Upper lobe of right lung (tissue), 1 donor: ENCODE measurements at places on chromosomes 4 and X. TPM values are rescaled to one million over a fixed set of nuclear protein-coding genes. Genes with fewer than 3 reads are reported as not detected.

DNA sequence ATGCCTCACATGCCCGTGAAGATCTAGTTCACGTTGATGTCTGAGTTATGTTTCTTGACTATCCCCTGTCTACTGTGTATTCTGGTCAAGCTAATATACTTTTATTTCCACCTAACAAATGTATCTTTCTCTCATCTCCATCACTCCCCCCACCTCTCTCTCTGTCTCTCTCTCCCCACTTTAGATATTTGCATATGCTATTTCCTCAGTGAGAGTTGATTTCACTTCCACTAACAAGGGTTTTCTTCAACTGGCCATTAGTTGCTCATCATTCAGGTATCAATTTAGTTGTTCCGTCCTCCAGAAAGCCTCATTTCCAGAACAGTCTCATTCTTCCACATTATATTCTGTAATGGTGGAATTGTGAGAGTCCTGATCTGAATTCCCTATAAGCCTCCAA is 1777.8 kb upstream of the TENM3 start:
- no peaks in the 10 kb centered on the region for H3K4me1 ChIP-seq
- no peak overlapping the region for H3K27ac ChIP-seq
- no peak for DNase-seq
- H3K4me3 ChIP-seq: no peak overlapping the region

- H3K4me3 ChIP-seq: no peak overlapping the region
- no peaks in the 10 kb centered on the region for H3K36me3 ChIP-seq
- H3K27me3 ChIP-seq: no peaks in the 10 kb centered on the region
- no peak overlapping the region for H3K27ac ChIP-seq
- no peaks in the 10 kb centered on the region for H3K4me1 ChIP-seq
- DNase-seq: no peak
Measured at GRCh38 chrX:40496728-40497127, 84.0 kb upstream of the ATP6AP2 start.

Gene TEX13B
- total RNA-seq: not detected

DNA sequence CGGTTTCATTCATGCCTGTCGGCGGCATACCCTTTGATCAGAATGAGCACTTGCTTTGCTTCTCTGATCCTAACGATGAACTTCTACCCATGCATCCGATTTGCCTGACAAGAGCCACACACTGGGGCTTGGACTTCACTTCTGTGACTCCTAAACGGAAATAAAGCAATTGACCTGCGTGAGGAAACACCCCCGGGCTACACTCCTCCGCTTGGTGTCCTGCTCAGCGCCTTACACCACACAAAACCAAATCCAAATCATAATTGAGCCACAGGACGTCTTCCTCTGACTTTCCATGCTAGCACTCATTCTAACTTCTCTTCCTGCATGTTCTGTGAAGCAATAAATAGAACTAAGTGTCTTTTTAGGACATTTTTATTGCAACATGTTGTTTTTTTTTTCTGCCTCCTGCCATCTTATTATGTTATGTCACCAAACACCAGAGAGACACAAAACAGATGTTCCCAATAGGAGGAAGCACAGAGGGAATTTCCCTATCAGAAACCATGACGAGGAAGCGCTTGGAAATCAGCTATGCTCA is 110.8 kb upstream of the FAM9B start:
- peak; percentile 37 for DNase-seq
- H3K27me3 ChIP-seq: no peaks in the 10 kb centered on the region
- no peak overlapping the region for H3K27ac ChIP-seq
- no peak overlapping the region for H3K4me3 ChIP-seq
- H3K4me1 ChIP-seq: no peaks in the 10 kb centered on the region

DNA sequence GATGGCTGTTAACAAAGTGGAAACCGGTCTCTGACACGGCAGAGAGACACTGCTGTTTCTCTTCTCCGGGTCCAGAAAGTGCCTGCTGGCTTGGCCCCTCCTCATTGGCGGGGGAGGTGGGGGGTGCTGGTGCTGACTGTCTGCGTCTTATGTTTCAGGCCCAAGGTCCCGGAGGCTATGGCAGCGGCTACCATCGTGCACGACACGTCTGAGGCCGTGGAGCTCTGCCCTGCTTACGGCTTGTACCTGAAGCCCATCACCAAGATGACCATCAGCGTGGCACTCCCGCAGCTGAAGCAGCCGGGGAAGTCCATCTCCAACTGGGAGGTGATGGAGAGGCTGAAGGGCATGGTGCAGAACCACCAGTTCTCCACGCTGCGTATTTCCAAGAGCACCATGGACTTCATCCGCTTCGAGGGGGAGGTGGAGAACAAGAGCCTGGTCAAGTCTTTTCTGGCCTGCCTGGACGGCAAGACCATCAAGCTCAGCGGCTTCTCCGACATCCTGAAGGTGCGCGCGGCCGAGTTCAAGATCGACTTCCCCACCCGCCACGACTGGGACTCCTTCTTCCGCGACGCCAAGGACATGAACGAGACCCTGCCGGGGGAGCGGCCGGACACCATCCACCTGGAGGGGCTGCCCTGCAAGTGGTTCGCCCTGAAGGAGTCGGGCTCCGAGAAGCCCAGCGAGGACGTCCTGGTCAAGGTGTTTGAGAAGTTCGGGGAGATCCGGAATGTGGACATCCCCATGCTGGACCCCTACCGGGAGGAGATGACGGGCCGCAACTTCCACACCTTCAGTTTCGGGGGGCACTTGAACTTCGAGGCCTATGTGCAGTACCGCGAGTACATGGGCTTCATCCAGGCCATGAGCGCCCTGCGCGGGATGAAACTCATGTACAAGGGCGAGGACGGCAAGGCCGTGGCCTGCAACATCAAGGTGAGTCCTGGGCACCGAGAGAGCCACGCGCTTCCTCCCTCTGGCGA is 2.2 kb downstream of the AKAP17A start:
- H3K4me3 ChIP-seq: peak overlapping the region; percentile 79
- peaks cover 52% of the 10 kb centered on the region for H3K36me3 ChIP-seq
- H3K27ac ChIP-seq: no peak overlapping the region
- H3K27me3 ChIP-seq: no peaks in the 10 kb centered on the region
- DNase-seq: peak; percentile 63
- H3K4me1 ChIP-seq: peaks cover 15% of the 10 kb centered on the region

Gene PAGE4
- not detected for total RNA-seq

DNA sequence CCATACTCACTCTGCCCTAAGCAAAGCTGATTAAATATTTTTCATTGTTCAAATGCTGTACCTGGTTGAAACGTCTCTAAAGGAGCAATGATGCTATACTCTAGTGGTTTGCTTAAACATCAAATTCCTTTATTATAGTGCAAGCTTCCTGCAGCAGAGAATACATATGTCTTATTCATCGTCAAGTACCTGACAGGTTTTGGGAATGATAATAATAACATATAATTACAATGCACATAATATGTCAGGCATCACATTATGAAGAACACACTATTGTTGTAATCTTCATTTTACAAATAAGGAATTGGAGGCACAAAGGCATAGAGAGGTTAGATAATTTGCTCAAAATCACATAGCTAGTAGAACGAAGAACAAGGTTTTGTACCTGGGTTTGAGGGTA is 151.6 kb downstream of the GRIA2 start:
- no peak for DNase-seq
- no peak overlapping the region for H3K4me3 ChIP-seq
- H3K4me1 ChIP-seq: no peaks in the 10 kb centered on the region

GRCh38 chr4:140052050-140052449 is 101.9 kb downstream of the MAML3 start:
- no peaks in the 10 kb centered on the region for H3K36me3 ChIP-seq
- no peaks in the 10 kb centered on the region for H3K27me3 ChIP-seq

- no peaks in the 10 kb centered on the region for H3K4me1 ChIP-seq
- peaks cover 12% of the 10 kb centered on the region for H3K36me3 ChIP-seq
Measured at GRCh38 chrX:20205927-20206708, 60.6 kb downstream of the RPS6KA3 start.

- H3K27ac ChIP-seq: no peak overlapping the region
- H3K27me3 ChIP-seq: no peaks in the 10 kb centered on the region
- no peaks in the 10 kb centered on the region for H3K4me1 ChIP-seq
- H3K4me3 ChIP-seq: no peak overlapping the region
- no peaks in the 10 kb centered on the region for H3K36me3 ChIP-seq
Measured at GRCh38 chr4:48939785-48940184, 33.2 kb upstream of the OCIAD2 start.

Gene TAF7L
- total RNA-seq: not detected

- H3K4me1 ChIP-seq: no peaks in the 10 kb centered on the region
- no peak overlapping the region for H3K4me3 ChIP-seq
- H3K27me3 ChIP-seq: no peaks in the 10 kb centered on the region
- no peak overlapping the region for H3K27ac ChIP-seq
Measured at GRCh38 chrX:3166670-3167455, 125.6 kb downstream of the ARSF start.
